Right atrium auricular region (tissue), 2 donors: ENCODE measurements at places on chromosomes 13 and 19. TPM values are rescaled to one million over a fixed set of nuclear protein-coding genes. Genes with fewer than 3 reads are reported as not detected.

KLK13 gene
- total RNA-seq: not detected

ZNF784 gene
- total RNA-seq: 10.6 TPM

ANKRD10 gene
- 47.5 TPM for total RNA-seq

NCAN gene
- total RNA-seq: not detected

PSG1 gene
- not detected for total RNA-seq
